GM04504 (cell line): ENCODE measurements at places on chromosomes 11 and 22.

GRCh38 chr11:29324328-29324727 lies 692.5 kb downstream of the KCNA4 start:
- no peak for DNase-seq

GRCh38 chr11:70623906-70624597 lies 225.7 kb downstream of the CTTN start:
- DNase-seq = no peak

GRCh38 chr11:71962428-71963038 lies 33.7 kb downstream of the RNF121 start:
- DNase-seq = no peak

GRCh38 chr11:67646535-67647336 lies 3.8 kb downstream of the ACY3 start:
- no peak for DNase-seq

DNA sequence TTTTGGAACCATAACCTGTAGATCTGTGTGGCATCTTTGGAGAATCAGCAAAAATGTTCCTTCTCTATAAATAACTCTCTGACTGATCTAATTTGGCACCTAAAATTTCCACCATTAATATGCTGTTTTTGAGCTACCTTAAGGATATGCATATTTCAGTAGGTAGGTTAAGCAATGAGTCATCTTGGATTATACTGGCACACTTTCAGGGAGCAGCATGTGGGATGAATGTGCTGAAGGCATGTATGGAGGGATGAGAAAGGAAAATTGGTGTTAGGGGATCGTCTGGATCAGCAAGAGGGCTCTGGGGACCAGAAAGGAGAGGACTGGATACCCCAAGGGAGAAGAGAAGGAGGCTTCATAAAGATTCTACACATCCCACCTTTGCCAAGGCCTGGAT lies 44.6 kb upstream of the ELF5 start:
- no peak for DNase-seq

GRCh38 chr11:83583757-83584366 lies 297.7 kb upstream of the CCDC90B start:
- no peak for DNase-seq

DNA sequence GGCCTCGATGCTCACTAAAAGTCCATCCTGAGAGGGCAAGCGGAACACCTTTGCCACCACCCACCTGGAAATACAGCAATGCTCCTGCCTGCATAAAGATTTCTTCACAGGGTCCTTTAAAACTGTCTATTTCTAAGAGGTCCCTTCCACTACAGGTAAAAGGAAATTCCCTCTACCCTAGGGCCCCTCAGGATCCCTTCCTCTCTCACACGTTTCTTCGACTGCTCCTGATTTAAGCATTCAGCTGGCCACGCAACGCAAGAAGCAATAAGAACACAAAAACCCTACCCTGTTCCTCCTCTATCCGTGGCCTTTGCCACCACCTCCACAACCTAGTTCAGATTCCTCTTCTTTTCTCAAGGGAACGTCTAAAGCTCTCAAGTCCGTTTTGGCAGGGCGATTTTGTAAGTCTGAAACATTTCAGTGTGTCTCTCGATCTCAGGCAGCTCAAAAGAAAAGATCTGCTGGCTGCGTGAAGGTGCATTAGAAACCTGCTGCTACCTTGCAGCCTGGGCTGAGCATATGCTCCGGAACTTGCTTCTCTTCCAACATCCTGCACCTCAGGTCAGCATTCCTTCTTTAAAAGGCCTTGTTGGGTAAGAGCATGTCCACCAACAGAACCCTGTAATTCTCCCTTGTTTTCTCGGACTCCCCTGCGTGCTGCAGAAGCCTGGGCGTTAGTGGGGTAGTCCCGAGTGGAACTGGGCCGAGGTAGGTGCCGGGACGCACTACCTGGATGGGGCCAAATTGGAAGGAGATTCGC lies 1.6 kb downstream of the LGR4 start:
- no peak for DNase-seq

DNA sequence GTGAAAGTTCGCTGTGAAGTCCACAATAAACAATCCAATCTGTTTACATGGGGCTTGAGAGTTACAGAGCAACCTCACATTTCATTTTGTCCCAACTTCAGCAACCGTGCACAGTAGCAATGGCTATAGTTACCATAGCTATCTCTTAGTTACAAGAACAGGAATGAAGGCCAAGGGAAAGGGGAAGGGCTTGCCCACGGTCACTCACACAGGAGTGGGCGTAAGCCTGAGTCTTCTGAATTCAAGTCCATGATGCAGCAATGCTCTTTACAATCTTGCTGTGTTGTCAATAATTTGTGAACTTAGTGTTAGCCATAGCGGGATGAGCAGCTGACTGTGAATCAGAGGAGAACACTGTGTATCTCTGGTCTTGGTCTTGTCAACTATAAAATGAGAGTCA lies 102.9 kb downstream of the ADAMTS15 start:
- no peak for DNase-seq

DNA sequence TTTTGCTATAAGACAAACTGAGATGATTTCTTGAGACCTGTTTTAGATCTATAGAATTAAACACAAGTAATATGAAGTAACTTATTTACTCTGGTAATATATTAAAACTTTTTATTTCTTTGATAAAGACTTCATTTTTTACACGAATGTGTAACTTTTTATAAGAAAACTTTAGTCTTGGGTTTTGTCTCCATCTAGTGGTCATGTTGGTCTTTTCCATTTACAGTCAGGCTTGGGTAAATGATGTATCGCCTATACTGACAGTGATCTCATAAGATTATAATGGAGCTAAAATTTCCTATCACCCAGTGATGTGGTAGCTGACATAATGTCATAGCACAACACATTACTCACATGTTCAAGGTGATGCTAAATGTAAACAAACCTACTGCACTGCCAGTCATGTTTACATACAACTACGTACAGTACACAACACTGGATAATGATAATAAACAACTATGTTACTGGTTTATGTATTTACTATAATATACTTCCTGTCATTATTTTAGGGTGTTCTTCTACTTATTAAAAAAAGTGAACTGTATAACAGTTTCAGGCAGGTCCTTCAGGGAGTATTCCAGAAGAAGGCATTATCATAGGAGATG lies 7.5 kb upstream of the C11orf97 start:
- DNase-seq = no peak

- no peak for DNase-seq
Measured at GRCh38 chr22:29704528-29705285, 15.1 kb upstream of the CABP7 start.

DNA sequence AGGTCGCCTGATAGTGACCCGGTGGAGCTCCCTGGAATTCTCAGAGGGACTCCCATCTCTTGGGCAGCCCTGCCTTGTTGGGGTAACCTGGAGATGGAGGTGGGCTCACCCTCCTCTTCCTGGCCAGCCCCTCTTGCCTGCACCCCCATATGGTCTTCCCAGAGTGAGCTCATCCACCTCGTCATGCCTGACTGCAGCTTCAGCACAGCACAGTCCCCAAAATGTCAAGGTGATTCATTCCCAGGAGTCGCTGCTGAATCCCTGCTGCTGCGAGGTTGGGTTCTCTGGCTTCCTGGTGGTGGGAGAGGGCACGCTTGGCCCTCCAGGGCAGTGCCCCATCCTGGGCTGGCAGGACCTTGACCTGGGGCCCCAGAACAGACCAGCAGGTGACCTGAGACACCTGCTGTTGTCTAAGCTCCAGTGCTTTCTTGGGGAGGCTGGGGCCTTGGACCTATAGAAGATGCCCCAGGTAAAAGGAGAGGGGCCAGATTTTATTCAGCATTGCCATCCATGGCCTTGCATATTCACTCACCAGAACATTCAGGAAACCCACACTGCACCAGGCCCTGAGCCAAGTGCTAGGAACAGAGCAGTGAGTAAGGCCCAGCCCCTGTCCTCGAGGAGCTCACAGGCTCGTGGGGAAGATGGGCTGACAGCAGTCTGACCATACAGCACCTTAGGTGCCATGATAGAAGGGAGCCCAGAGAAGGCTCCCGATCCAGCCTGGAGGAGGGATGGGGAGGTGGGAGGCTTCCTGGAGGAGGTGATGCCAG lies 72.9 kb downstream of the CACNA1I start:
- no peak for DNase-seq

DNA sequence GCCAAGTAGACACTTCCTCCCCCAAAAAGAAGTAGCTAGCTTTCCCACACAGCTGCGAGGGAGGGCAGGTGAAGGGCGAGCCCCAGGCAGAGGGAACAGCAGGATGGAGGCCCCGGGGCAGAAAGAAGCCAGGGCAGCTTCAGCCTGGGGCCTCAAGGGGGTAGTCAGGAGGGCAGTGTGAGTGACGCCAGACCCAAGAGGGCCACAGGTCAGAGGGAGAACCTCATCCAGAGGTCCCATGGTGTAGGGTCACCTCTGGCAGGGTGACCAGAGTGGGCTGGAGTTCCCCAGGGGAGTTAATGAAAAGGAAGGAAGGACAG lies 9.2 kb downstream of the PRR5 start:
- DNase-seq = no peak

- no peak for DNase-seq
Measured at GRCh38 chr11:46696212-46696558, 4.2 kb downstream of the ARHGAP1 start.

GRCh38 chr11:45468267-45468856 lies 182.2 kb upstream of the SYT13 start:
- DNase-seq = no peak

DNA sequence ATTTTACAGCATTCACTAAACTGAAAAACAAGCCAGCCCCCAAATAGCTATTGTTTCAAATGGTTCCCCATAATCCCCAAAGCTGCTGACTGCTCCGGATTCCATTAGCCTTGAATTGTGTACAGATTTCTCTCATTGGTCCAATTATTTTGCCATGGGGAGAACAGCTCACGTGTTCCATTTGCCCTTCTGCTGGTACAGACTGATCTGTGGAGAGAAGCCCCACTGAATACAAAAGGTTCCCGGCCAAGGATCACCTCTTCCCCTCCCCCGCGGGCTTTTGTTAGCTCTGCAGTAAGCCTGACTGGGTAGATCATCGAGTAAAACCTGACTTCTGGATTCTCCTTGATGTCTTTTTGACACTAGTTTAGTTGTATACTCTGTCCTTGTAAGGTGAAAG lies 9.1 kb upstream of the MAPK8IP1 start:
- no peak for DNase-seq

- DNase-seq = no peak
Measured at GRCh38 chr11:123100379-123101085, 38.6 kb upstream of the HSPA8 start.

DNA sequence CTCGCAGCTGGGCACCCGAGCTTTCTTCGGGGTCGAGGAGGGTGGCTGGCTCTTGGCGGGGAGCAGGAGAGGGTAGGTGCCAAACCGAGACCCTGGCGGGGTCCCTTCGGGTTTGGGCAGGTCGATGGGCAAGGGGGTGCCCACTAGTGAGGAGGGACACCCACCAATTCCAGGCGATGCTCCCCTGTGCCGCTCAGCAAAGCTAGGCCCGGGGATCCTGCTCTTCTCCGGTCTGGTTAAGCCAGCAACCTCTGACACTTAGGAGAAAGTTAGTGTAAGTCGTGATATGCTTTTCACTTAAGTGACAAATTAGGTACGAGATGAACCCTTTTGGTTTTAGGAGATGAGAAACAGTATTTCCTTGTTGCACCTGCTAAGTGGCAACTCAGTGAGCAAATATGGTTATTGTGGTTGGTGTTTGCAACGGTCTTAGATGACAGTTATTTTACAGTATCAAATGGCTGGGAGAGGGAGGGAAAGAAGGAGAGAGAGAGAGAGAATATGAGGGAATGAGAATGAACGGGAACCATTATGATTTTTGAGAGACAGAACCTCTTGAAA lies 565 bp downstream of the NUCB2 start:
- DNase-seq = no peak

- no peak for DNase-seq
Measured at GRCh38 chr11:36485298-36486002, 24.6 kb downstream of the TRAF6 start.

DNA sequence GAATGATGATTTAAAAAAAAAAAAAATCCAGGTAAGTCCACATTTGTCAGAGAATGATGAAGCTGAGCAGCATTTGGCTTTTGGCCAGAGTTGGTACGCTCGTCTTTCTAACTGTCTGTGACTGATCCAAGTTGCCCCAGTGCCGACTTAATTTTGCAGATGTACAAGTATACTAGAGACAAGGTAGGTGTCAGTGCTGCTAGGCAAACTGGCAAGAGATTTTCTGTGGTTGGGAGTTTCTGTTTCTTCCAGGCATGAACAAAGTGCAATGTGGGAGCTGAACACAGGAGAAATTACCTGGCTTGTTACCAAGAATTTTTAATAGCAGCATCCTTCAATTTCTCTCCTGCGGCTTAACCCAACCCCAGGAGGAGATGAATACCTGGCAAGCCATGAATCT lies 307.7 kb downstream of the BUD13 start:
- no peak for DNase-seq

DNA sequence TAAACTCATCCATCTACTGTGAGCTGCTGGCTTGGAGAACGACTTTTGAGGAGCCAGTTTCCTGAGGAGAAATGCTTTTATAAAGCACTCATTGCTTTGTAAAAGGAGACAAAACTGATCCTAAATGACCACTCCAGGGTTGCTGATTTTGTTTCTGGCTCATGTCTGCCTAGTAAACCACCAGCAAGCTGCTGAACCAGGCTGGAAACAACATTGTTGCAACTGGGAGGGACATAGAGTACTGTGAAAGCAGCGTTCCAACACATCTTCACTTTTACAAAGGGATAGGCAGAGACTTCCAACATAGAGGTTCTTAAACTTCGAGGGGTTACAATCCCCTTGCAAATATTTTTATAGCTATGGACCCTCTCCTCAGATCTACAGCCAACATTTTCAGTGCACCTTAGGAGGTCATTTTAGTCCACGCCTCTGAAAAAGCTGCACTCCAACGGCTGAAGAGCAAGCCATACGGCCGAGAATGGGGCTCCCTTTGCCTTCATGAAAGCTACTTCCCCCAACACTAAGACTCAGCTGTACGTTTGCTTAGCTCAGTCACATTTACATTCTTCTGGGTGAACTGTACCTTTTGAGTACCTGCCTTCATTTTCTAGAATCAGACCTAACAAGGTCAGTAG lies 54.7 kb downstream of the PANX1 start:
- DNase-seq = no peak

DNA sequence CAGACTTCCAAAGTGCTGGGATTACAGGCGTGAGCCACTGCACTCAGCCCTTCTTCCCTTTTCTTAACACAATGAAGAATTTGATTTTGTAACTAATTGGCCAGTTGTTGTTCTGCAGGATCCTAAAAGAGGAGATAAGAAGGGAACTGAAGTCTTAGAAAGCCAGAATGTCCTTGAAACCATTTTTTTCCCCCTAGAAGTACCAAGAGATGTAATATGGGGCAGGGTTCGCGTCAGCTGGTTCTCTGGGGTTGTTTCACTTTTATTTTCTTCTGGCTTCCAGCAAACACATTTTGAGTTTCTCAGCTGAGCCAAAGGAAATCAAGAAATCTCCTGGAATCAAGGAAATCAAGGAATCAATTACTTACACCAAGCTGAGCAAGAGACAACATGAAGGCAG lies 7.6 kb upstream of the NUCB2 start:
- DNase-seq = no peak

DNA sequence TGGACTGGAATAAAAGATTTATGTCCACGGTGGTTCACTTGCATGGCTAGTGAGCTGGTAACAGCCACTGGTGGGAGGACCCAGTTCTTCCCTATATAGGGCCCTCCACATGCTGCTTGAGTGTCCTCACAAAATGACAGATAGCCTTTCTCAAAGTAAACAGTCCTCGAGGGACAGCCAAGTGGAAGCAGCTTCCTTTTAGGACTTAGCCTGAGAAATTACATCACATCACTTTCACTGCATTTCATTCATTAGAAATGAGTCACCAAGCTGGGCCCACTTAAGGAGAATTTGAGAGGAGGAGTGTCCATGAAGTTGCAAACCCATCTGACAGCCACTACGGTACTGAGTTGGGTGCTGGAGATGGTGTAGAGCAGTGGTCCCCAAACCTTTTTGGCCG lies 7.0 kb downstream of the ISX start:
- no peak for DNase-seq

GRCh38 chr11:2474059-2474901 lies 29.5 kb downstream of the KCNQ1 start:
- DNase-seq = no peak
